T-helper 17 cell (primary cell): ENCODE measurements at places on chromosomes 6 and 20. TPM values are rescaled to one million over a fixed set of nuclear protein-coding genes. Genes with fewer than 3 reads are reported as not detected.

GRCh38 chr6:53238311-53238710 lies 89.7 kb upstream of the GCM1 start:
- no peak for DNase-seq
- peaks cover 39% of the 10 kb centered on the region for H3K4me1 ChIP-seq
- no peak overlapping the region for H3K4me3 ChIP-seq
- no peak overlapping the region for H3K27ac ChIP-seq

- no peak overlapping the region for H3K4me3 ChIP-seq
- H3K27ac ChIP-seq: no peak overlapping the region
- H3K27me3 ChIP-seq: peaks cover 39% of the 10 kb centered on the region
- H3K36me3 ChIP-seq: peaks cover 2% of the 10 kb centered on the region
- H3K4me1 ChIP-seq: no peaks in the 10 kb centered on the region
- no peak for DNase-seq
These were observed 230.4 kb upstream of the CST7 start for GRCh38 chr20:24718696-24719095.

DNA sequence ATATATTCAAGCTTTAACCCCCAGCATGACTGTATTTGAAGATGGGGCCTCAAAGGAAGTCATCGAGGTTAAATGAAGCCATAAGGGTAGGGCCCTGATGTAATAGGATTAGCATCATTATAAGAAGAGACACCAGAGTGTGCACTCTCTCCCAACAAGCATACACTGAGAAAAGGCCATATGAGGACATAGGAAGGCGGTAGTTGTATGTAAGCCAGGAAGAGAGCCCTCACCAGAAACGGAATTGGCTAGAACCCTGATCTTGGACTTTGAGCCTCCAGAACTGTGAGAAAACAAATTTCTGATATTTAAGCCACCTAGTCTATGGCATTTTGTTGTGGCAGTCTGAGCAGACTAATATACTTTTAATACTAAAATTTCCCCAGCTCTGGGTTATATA lies 150.1 kb upstream of the STXBP5 start:
- no peak for DNase-seq
- peaks cover 2% of the 10 kb centered on the region for H3K4me1 ChIP-seq
- H3K36me3 ChIP-seq: peaks cover 2% of the 10 kb centered on the region
- no peak overlapping the region for H3K27ac ChIP-seq
- no peak overlapping the region for H3K4me3 ChIP-seq
- H3K27me3 ChIP-seq: peaks cover 13% of the 10 kb centered on the region

DNA sequence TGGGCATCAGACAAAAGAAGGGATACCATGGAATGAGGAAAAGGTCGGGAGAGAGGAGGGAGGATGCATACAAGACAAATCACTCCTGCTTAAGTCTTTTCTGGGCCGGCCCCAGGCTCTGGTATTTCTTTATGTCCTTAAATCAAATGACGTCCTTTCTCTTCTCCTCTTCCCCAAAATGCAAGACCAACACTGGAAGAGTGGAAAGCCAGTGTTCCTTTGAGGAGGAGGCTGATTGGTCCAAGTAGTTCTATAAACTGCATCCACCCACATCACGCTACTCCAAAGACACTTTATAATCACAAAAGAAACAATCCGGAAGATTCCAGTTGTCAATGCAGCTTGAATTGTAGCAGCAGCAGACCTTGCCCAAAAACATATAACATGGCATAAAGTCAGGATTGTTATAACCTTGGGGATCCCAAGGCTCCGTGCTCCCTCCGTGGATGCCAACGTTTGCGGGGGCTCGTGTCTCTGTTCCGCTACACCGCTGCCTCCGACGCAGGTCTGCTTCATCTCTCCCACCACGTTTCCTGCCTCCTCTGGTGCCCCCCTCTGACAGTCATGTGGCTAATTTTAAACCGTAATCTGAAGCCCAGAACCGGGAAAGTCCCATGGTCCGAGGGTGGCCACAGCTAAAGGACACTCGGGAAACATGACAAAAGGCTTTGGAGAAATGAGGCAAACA lies 47.1 kb downstream of the MCUR1 start:
- peaks cover 29% of the 10 kb centered on the region for H3K4me1 ChIP-seq
- peak; percentile 14 for DNase-seq
- peak overlapping the region; percentile 75 for H3K27ac ChIP-seq
- peak overlapping the region; percentile 85 for H3K4me3 ChIP-seq

GRCh38 chr20:24066076-24066700 lies 77.6 kb upstream of the GGTLC1 start:
- no peak for DNase-seq
- peaks cover 10% of the 10 kb centered on the region for H3K4me1 ChIP-seq
- H3K27me3 ChIP-seq: peaks cover under 1% of the 10 kb centered on the region
- H3K4me3 ChIP-seq: peak overlapping the region; percentile 80

- H3K27ac ChIP-seq: no peak overlapping the region
- H3K27me3 ChIP-seq: no peaks in the 10 kb centered on the region
- H3K36me3 ChIP-seq: peaks cover 10% of the 10 kb centered on the region
- no peak for DNase-seq
- H3K4me1 ChIP-seq: peaks cover 10% of the 10 kb centered on the region
- H3K4me3 ChIP-seq: no peak overlapping the region
These were observed 161.6 kb downstream of the ZDHHC14 start for GRCh38 chr6:157542414-157543160.

DNA sequence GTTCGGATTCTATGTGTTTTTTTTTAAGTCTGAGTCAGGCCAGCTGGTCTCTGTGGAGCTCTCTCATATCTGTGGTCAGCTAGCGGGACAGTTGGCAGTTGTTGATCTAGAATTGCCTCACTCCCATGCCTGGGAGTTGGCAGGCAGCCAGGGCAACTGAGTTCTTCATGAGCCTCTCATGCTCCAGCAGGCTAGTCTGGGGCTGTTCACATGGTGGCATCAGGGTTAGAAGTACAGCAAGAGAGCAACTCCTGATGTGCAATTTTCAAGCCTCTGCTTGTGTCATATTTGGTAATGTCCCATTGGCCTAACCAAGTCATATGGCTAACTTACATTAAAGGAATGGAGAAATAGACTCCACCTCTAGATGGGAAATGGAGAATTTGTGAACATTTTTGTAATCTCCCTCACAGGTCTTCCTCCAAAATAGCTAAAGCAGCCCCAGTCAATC lies 6.7 kb upstream of the IFT52 start:
- H3K4me1 ChIP-seq: no peaks in the 10 kb centered on the region
- H3K27me3 ChIP-seq: peaks cover 16% of the 10 kb centered on the region
- no peak overlapping the region for H3K4me3 ChIP-seq
- DNase-seq: no peak
- H3K27ac ChIP-seq: no peak overlapping the region

DNA sequence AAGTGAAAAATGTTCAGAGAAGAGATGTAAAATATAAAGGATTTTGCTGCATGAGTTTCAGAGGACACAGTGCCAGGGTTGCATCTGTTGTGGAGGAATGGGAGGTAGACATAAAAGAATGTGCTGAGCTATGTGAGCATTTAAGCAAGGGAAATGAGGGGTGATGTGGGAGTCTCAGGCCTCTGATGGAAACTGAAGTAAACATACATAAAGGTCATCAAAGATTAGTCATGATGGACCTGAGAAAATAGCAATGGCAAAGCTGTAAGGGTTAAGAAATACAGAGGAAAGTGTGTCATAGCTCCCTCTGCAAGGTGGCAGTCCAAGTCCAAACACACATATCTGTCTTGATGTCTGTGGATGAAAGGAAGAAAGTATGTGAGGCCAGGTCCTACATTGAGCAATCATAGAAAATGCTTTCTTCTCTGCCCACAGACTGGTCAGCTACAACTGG lies 306.6 kb upstream of the ECI2 start:
- no peaks in the 10 kb centered on the region for H3K4me1 ChIP-seq
- no peaks in the 10 kb centered on the region for H3K36me3 ChIP-seq
- no peak overlapping the region for H3K4me3 ChIP-seq
- H3K27me3 ChIP-seq: peaks cover 8% of the 10 kb centered on the region

DNA sequence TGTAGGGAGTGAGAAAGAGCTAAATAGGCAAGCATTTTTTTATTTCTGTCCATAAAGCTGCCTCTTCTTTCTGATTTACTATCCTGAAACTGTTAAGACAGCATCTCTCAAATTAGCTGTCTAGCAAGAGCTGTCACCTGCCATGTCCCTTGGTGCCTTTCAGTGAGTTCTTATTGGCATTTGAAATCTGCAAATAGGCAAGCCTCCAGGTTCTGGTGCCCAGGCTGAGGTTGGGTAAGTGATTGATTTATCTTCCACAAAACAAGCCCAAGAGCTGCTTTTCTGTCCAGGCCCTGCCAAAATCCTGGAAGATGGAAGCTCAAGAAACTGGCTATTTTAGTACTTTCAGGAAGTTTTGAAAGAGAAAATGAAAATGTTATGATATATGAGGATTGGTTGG lies 22.4 kb downstream of the MANEA start:
- no peak for DNase-seq
- H3K27ac ChIP-seq: no peak overlapping the region
- no peaks in the 10 kb centered on the region for H3K27me3 ChIP-seq
- H3K36me3 ChIP-seq: peaks cover 2% of the 10 kb centered on the region
- H3K4me3 ChIP-seq: no peak overlapping the region

The RAET1L gene
- total RNA-seq: not detected

GRCh38 chr20:19504251-19504650 lies 253.8 kb upstream of the RIN2 start:
- H3K27ac ChIP-seq: no peak overlapping the region
- no peak for DNase-seq
- no peaks in the 10 kb centered on the region for H3K27me3 ChIP-seq

DNA sequence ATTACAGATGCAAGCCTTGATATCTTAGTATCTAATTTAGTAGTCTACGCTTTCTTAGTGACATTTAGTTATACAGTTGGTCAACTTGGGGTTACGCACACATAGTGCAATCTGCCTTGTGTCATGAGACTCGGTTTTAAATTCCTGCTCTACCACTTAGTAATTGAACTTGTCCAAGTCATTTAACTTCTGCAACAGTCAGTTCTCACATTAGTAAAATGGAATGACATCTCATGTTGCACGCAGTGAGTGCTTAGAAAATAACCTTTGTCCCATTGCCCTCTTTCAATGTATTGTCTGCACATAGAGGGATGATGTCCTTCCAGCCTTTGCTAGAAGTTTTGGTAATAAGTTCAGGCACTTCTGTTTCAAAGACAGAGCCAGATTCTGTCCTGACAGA lies 48.6 kb downstream of the TMEM170B start:
- no peaks in the 10 kb centered on the region for H3K36me3 ChIP-seq
- DNase-seq: no peak
- no peak overlapping the region for H3K4me3 ChIP-seq
- no peaks in the 10 kb centered on the region for H3K4me1 ChIP-seq
- H3K27ac ChIP-seq: no peak overlapping the region

The HUS1B gene
- 4.5 TPM for total RNA-seq

The HSPA1A gene
- 20.2 TPM for total RNA-seq

DNA sequence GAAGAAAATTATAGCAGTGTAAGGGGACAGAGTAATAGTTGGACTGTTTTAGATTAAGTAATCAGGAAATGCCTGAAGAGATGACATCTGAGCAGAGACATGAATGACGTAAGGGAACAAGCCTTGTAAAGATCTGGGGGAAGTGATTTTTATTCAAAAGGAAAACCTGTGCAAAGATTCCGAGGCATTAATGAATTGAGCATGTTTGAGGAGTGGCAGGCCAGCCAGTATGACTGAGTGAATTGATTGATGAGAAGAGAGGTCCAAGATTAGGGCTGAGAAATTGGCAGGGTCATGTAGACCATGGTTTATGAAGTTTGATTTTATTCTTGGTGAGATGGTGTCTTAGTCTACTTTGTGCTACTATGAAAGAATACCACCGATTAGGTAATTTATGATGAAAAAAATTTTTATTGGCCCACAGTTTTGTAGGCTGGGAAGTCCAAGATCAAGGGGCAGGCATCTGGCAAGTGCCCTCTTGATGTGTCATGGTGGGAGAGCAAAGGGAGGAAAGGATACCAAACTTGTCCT lies 95.1 kb downstream of the LIN28B start:
- H3K4me1 ChIP-seq: no peaks in the 10 kb centered on the region
- H3K4me3 ChIP-seq: no peak overlapping the region
- no peaks in the 10 kb centered on the region for H3K36me3 ChIP-seq
- DNase-seq: no peak
- H3K27ac ChIP-seq: no peak overlapping the region
- H3K27me3 ChIP-seq: peaks cover 12% of the 10 kb centered on the region

GRCh38 chr20:62390317-62391164 lies 3.6 kb downstream of the RPS21 start:
- no peak for DNase-seq
- no peaks in the 10 kb centered on the region for H3K36me3 ChIP-seq
- peak overlapping the region; percentile 82 for H3K27ac ChIP-seq
- H3K27me3 ChIP-seq: no peaks in the 10 kb centered on the region
- peaks cover 17% of the 10 kb centered on the region for H3K4me1 ChIP-seq

DNA sequence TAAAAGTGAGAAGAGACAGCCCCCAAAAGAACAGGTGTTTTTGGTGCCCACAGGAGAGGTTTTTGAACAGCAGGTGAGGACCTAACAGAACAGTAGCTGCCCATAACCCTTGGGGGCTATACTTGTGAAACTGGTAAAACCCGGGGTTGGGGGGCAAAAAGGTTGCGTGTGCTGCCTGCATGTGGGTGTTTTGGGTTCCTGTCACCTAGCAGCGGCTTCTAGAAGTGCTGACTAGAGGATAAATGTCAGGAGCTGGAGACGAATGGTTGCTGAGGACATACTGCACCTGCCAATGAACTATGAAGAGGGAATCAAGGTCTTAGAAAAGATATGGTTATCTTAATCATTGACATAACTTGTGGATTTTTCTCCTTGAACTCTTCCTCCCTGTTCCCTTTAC lies 16.0 kb downstream of the TAF11 start:
- H3K36me3 ChIP-seq: peaks cover 2% of the 10 kb centered on the region
- no peak overlapping the region for H3K27ac ChIP-seq
- H3K27me3 ChIP-seq: no peaks in the 10 kb centered on the region
- no peak for DNase-seq
- H3K4me3 ChIP-seq: no peak overlapping the region

DNA sequence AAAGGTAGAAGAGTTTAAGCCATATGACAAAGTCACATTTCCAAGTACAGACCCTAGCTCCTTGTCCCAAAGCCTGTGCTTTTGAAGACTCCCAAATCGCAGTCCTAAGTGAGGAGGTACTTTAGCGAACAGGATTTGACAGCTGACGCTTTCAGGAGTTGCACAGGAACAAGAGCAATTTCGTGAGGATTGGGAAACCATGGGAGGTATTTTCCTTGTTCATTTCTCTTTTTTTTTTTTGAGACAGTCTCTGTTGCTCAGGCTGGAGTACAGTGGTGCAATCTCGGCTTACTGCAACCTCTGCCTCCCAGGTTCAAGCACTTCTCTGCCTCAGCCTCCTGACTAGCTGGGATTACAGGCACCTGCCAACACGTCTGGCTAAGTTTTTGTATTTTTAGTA lies 150.6 kb downstream of the MTHFD1L start:
- no peak overlapping the region for H3K4me3 ChIP-seq
- no peaks in the 10 kb centered on the region for H3K36me3 ChIP-seq
- H3K27ac ChIP-seq: no peak overlapping the region
